ENCODE measurements at places on chromosomes 7 and 10. TPM values are rescaled to one million over a fixed set of nuclear protein-coding genes. Genes with fewer than 3 reads are reported as not detected.

CNNM2 gene
- 5.3 TPM for total RNA-seq

DNA sequence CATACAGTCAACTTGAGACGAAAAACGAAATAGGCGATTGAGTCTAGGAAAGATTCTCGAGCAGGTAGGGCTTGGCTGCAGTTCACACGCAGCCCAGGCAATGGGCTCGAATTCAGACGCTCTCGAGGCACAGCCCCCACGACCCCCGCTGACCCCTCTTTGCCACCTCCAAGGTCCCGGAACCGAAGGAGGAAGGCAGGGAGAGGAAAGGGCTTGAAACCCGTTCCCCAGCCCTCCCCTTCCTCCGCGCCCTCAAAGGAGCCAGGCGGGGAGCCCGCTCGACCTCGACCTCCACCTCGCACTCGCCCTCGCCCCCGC is 441 bp downstream of the CCDC186 start:
- no peak for DNase-seq

DNA sequence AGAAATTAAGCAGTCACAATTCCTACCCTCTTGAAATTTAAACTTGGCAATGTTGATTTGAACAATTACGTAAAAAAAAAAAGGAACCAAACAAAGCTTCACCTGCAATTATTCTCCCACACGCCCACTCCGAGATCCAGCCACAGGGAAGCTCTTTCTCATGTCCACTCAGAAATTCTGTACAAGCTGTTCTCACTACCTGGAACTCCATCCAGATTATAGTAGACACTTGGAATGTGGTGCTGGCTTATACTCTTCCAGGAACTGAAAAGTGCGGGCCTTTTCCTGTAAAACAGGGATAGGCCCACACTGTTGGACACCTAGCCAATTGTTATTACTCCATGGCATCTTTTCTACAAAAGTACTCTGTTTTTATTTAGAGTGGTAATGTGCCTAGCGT is 20.3 kb upstream of the TOMM7 start:
- no peak for DNase-seq

GRCh38 chr7:29996321-29996720 is 6.7 kb upstream of the SCRN1 start:
- no peak for DNase-seq

IDI2 gene
- total RNA-seq = not detected

- no peak for DNase-seq
These were observed 359.8 kb downstream of the PCDH15 start for GRCh38 chr10:54441275-54441674.
